Type B pancreatic cell (in vitro differentiated cells): ENCODE measurements at places on chromosomes 12 and 14.

- no peak for DNase-seq
Measured at GRCh38 chr12:106975993-106976658, 10.8 kb downstream of the MTERF2 start.

- no peak for DNase-seq
Measured at GRCh38 chr12:131463174-131463573, 247.7 kb upstream of the SFSWAP start.

GRCh38 chr14:88872976-88873375 is 48.5 kb downstream of the TTC8 start:
- no peak for DNase-seq

DNA sequence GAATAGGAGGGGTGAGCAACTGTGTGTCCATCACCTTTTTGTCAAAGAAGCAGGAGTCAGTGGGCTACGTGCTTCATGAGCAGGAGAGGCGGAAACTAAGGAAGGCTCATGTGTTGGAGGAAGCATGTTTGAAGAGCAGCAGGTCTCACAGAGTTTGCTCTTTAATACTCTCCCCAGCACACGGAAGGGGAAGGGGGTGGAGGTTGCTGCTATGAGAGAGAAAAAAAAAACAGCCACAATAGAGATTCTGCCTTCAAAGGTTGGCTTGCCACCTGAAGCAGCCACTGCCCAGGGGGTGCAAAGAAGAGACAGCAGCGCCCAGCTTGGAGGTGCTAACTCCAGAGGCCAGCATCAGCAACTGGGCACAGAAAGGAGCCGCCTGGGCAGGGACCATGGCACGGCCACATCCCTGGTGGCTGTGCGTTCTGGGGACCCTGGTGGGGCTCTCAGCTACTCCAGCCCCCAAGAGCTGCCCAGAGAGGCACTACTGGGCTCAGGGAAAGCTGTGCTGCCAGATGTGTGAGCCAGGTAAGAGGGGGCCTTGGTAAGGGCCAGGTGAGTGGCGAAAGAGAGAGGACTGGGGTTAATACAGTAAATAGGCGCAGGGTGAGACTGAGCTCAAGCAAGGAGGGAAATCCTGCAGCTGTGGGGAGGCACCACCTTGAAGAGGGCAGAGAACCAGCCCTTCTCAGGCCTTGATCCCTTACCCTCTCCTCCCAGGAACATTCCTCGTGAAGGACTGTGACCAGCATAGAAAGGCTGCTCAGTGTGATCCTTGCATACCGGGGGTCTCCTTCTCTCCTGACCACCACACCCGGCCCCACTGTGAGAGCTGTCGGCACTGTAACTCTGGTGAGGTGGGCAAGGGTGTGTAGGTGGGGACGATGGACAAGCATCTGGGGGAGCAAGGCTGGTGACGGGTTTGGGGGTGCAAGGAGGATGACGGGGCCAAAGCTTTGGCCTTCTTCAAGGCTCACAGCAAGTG is at the start of gene CD27:
Gene CD27, plus strand, starts transcription at position 252 of the 985 bp plus-strand sequence. Its CDS starts 141 bp downstream, at position 393.
- DNase-seq, result no peak

DNA sequence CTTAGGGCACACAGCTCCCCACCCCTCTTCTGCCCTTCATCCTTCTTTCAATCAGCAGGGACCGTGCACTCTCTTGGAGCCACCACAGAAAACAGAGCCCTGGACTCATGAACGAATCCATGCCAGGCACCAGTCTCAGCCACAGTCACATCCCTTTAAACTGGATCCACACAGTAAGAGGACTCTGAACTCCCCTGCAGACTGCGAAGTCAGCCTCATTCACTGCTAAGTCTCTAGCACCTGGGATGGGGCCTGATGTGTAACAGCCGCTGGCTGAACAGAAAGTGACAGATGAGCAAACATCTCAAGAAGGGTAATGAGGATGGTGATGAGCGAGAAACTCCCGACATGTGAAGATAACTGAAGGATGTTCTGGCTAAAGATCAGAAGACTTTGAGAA is 45.8 kb upstream of the IQSEC3 start:
- DNase-seq, result no peak

GRCh38 chr12:2177003-2177402 is 124.2 kb downstream of the CACNA1C start:
- no peak for DNase-seq

DNA sequence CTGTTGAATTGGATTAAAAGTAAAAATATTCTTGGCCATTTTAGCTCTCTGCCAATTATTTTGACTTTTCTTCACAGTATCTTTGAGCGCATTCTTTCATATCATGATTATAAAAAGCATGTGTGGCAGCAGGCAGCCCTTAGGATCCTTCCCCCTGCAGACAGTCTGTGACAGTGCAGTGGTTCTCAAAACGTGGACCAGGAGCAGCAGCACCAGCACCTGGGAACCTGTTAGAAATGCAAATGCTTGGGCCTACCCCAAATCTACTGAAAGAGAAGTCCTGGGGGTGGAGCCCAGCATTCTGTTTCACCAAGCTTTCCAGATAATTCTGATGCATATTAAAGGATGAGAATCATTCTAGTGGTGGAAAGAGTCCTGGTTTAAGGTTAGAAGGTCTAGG is 155.6 kb downstream of the MON2 start:
- DNase-seq, result no peak

DNA sequence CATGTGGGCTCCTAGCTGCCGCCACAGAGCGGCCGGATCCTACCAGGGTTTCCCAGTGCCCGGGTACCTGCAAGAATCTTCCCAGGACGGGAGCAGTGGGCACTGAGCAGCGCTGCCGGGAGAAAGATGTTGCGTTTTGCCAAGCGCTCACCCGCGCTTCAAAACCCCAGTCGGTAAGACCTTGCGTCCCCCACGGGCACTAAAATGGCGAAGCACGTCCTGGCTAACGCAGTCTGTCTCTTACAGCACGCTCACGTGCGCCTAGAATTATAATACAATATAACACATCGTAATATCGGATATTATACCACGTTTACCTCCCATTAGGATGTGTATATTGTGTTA is 35.1 kb upstream of the TBX5 start:
- DNase-seq, result no peak

GRCh38 chr14:99596071-99596627 is 7.9 kb downstream of the CCDC85C start:
- no peak for DNase-seq

DNA sequence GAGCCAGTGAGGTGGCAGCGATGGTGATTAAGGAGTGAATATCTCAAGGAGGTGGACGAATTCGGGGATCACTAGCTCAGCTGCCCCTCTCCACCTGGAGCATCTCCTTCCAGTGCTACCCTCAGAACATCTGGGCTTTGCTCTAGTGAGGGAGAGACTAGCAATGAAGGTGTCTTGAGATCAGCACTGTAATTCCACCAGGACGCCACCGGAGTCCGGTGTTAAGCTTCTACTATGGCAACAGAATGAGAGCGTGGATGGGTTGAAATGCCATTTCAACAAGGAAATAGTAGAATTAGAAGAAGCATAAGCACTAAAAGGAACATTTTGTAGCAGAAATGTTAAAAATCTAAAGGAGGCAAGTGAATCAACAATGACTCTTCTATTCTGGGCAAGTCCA is 61.1 kb downstream of the NTF3 start:
- DNase-seq, result no peak

- DNase-seq, result no peak
Measured at GRCh38 chr12:131716282-131716681, 5.4 kb downstream of the SFSWAP start.

DNA sequence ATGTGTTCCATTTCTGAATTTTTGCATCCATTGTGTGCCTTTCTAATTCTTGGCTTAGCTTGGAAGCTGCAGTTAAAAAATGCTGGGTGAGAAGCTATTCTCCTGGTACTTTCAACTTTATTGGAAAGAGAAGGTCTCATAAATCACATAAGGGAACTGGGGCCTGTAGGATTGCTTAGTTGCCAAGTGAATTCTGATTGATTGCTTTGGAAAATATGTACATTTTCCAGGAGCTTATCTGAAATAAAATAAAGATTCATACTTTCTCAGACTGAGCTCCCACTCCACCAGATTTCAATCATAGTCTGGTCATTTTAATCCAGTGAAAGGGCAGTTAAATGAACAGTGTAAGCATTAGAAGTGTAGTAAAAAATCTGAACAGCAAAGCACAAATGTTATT is 50.0 kb upstream of the PRICKLE1 start:
- DNase-seq, result no peak

DNA sequence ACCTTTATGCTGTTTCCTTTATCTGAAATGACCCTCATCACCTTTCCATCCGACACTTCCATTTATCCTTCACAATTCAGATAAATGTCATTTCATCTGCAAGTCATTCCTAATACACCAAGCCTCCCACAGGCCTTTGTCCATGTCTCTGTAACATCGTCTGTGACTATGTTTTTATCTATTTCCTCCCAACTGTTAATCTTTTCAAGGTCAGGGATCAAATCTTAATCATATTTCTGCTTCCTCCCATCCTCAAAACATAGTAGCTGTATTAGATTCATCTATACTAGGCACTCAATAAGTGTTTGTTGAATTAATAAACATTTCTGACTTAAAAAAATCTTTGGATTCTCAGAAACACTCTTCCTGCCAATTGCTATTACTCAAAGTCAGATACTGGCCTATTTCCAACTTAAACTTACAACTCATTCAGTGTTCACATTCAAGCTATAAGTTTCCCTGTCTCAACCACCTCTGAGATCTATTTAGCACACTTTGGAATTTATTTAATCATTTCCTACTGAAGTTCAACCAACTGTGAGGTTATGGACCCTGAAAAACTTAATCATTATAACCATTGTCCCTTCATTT is 100.2 kb upstream of the ALX1 start:
- no peak for DNase-seq

GRCh38 chr14:101774814-101775213 is 13.3 kb downstream of the PPP2R5C start:
- DNase-seq, result no peak

- DNase-seq, result no peak
Measured at GRCh38 chr14:57245941-57246340, 22.8 kb downstream of the EXOC5 start.

- no peak for DNase-seq
Measured at GRCh38 chr12:9372202-9372601, 164.0 kb upstream of the PZP start.

DNA sequence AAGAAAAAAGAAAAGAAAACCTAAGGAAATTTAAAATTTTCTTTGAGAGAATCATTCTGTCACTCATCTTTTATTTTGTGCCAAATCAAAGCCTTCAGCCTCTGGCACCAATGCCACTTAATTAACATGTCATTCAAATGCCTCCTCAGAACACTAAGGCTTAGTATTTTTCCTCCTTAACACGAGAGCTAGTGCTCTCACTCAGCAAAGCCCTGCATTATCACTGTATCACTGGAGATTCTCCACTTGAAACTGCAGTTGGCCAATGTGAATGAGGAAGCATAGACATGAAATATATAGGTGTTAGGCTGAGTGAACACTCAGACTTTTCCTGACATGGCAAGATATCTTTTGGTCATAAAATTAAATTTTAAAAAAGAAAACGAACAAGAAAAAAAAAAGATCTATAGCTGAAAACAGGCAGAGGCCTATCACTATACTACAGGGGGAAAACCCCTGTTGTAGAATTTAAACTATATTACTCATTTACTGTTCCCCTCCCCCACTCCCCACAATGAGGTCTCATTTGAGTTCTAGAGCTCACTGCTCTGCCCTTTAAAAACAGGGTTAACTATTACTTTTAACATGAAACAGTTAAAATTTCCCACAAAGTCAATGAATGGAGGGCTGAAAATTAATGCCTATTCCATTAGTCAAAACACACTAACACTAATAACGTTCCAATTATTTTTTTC is 5.1 kb downstream of the MBIP start:
- DNase-seq, result no peak
